ENCODE measurements at places on chromosomes 4 and X.

DNA sequence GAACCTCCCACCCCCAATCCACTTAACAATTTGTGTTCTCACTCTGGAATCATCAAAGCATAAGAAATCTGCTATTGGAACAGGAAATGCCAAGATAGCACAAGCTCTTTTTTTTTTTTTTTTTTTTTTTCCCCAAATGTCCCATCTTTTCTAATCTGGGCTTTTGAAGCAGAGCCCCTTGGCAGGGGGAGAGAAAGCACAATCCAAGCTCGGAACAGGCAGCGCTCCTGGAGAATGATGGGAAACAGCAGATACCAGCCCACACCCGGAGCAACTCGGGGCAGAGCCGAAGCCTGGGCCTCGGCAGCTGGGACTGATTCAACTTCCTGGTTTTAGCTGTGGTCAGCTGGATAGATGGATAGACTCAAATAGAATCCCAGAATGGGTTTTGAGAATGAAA is 235.1 kb downstream of the QDPR start:
- no peak for DNase-seq

GRCh38 chr4:127548990-127549925 is 83.5 kb upstream of the INTU start:
- no peak for DNase-seq

DNA sequence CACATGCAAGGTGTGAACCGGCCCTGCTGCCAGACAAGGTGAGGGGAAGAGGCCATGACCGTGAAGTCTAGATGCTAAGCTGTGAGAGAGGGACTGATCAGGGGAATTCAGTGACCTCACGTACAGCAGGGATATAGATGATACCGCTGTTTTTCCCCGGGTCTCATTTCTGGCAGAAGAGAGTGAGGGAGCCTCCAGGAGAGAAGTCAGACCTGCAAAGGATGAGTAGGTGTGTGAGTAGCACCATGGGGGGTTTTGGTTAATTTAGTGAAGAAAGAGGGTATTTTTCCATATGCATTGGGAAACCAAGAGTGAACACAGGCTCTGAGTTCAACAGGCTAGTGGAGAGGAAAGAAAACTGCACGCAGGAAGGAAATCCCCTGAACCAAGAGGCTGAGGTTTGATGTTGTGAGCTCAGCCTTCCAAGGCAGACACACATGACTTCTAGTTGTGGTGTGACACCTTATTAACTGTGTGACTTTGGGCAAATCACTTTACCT is 127.6 kb upstream of the GATB start:
- no peak for DNase-seq

- no peak for DNase-seq
Measured at GRCh38 chr4:104188301-104188700, 306.4 kb downstream of the CXXC4 start.

DNA sequence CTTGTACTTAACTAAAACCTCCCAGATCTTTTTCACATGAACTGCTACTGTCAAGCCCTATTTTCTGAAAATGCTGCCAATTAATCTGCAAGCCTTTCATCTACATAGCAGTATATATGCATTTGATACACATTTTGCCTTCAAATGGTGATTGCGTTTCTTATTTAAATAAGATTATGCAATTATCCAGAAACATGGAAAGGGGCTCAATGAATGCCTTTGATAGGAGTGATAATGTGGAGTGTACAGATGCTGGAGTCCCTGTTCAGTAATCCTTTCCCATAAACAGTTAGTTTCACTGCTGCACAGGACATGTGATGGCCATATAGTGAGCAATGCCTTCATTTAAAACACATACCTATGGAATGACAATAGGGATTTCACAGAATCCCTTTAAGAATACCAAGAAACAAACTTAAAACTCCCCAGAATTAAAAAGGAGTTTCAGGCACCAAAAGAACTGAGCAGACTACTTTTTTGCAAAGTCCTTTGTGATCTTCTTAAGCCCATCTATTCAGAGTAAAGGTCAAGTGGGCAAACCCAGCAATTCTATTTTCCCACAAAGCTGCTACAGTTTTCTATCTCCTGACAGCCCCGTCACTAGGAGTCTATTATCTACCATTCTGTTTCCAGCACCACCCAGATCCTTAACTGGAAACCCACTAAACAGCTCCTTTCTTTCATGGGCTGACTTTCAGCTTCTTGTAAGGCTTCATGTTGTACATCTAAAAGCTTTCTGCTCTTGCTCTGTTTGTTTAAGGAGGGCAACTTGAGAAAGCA is 120.3 kb downstream of the UNC5C start:
- DNase-seq = no peak

DNA sequence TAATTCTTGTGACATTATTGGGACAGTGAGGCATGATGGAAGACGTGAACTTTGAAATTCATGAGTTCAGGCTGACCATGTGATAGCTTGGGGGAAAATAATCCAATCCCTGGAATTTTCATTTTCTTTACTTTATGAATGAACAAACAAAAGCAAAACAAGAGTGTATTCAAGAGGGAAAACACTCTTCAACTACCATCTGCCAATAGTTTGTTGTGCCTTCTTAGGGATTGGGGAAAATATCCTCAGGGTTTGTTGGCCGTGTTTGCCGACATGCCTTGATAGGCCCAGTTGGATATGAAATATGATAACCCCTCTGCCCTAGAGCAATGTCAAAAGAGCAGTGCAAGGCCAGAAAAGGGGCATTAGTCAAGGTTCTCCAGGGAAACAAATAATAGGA is 80.8 kb upstream of the CLNK start:
- no peak for DNase-seq

DNA sequence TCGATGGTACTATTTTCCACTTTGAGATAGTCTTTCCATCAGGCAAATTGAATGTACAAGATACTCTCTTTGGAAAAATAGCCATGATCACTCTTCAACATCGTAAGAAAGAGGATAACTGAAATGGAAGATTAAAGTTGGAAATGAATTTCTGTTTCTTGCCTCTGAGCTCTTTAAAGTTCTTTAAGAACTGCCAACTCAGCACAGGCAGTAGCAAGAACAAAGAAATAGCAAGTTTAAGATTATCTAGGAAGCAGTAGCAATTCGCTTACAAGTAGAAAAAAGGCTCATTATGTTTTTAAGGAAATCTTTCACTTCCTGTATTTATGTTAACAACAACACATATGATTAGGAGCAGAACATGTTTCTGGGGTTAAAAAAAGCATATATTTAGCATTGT is 127.6 kb downstream of the CDS1 start:
- DNase-seq = no peak
